ENCODE measurements at places on chromosomes 2 and 18.
A peak's percentile ranks its signal among the peaks of the same experiment; 100 is the strongest.

GRCh38 chr2:86433137-86433536 lies 8.0 kb upstream of the KDM3A start:
- peak; percentile 58 for DNase-seq

- no peak for DNase-seq
These were observed 94.6 kb upstream of the CAVIN2 start for GRCh38 chr2:191941376-191941929.

DNA sequence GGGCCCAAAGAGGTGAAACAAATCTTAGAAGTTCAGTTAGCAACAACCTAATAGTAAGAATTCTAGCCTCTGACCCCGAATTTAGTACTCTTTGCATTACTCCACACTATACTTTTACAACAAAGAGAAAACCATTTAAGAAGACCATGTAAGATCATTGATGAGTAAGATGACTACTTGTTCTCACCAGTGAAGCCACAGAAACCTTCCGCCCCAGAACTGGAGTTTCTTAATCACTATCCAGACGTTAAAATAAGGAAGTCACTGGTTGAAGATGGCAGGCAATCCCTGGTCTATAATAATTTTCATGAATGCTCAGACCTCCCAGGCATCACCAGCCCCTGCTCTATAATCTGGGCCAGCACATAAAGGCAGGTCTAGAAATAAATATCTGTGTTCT lies 95.0 kb downstream of the TMEM163 start:
- peak; percentile 73 for DNase-seq

- DNase-seq, result no peak
These were observed 125.8 kb downstream of the OSBPL6 start for GRCh38 chr2:178320011-178320585.

DNA sequence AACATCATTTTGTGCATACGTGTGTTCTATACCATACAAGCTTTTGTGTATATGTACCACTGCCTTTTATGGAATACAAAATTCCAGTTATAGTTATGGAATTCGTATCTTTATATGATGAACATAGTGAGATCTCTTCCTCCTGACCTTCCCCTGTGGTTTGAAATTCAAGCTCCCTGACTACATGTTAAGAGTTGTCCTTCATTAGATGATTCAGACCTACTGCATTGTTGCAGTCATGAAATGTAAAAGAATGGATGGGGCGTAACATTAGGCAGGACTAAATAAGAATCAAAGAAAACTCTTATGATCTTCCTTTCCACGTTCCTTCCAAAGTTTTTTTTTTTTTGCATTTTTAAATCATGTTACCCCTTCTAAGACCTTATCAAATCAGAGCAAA lies 107.1 kb downstream of the UNC80 start:
- DNase-seq, result no peak

DNA sequence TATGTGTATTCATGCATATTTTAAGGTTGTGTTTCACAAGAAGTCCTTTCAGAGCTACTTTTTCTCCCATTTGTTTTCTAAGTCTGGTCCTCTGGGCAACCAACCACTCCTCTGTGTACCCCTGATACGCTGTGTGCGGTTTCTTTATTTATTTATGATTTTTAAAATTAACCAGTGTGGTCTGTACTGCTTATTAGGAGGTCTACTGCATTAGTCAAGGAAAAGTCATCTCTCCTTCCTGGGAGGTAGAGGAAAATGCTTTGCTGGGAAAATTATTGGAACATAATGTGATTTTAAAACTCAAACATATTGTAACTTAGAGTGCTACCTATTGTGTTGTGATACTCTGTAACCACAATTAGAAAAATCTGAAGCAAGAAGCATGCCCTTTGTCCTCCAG lies 1404.3 kb downstream of the SUCLG1 start:
- DNase-seq, result no peak

- DNase-seq, result peak; percentile 33
These were observed 599 bp downstream of the ADAM23 start for GRCh38 chr2:206443735-206444527.

DNA sequence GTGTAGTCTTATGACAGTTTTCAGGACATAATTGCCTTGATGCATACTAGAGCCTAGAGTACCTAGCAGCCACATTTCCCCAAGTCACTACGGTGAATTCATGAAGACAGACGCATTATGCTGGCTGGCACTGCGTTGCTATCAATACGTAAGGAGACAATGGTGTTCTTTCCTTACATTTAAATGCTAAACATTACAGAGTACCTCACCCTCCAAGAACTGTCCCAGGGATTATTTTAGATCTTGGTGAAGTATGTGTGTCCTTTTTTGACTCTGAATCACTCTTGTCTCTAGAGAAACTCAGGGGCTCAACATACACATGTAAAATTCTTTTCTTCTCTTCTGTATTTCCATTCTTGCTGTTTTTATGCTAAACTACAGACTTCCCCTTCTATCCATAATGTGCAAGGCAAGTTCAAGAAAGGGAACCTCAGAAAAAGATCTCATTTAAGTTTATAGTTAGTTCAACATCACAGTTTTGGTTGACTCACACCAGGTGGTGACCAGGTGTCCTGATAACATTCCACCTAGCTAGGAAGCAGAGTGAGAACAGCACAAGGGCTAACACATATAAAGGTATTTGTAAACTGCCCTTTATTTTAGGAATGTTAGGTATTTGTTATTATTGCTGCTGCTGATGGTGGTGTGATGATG lies 212.4 kb upstream of the HNRNPA3 start:
- DNase-seq, result no peak

- no peak for DNase-seq
These were observed 424.5 kb upstream of the SALL3 start for GRCh38 chr18:78554944-78555608.

GRCh38 chr2:151968770-151969470 lies 129.9 kb downstream of the CACNB4 start:
- DNase-seq, result no peak

DNA sequence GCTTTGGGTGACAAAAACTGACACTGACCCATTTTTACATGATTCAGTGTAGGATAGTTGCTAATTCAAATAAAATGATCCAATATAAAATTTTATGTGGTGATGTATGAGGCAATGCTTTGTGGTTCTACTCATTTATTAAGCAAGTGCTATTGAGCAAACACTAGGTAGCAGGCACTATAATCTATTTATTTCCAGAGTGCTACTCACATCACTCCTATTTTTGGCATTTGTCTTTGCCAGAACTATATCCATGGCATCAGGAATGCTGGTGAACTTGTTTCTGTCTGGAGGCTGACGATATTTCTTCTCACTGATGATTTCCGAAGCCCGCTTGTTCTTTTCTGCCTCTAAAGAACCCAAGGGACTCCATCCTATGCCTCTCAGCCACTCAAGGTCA lies 84.3 kb downstream of the NEB start:
- no peak for DNase-seq

- DNase-seq, result no peak
These were observed 120.0 kb downstream of the MAP4K4 start for GRCh38 chr2:101817481-101817880.
